ENCODE measurements at places on chromosomes 5 and 9.

DNA sequence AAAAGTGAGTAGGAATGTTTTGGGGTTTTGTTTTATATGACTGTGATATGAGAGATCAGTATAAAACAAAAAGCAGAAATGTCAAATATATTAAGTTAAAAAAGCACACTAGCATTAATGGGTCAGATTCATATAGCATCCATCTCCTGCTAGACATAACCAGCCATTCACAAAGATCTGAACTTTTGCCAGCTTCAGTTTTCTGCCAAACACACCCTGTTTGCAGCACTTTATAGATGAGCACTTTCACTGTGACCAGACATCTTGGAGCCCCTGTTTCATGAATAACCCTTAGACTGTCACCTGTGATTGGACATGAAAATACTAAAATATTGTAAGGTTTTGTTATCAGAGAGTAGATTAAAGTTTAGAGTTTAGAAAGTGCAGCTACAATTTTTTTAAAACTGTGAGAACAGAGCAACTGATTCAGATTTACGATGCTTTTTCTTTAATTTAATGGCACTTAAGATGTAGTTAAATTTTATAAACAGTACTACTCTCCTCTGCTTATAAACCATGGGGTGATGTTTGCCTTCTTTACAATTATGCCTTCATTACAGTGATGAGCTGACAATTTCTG, 142.6 kb downstream of the KCTD16 start:
- DNase-seq: no peak

DNA sequence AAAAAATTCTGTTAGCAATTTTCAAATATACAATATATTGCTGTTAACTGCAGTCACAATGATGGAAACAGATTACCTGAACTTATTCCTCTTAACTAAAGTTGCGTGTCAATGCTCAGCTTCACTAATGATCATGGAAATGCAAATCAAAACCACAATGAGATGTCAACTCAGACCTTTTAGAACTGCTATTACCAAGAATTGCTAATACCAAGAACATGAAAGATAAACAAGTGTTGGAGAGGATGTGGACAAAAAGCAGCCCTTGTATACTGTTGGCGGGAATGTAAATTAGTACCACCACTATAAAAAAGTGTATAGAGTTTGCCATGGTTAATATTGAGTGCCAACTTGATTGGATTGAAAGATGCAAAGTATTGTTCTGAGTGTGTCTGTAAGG, 1409.7 kb upstream of the CDH18 start:
- no peak for DNase-seq

DNA sequence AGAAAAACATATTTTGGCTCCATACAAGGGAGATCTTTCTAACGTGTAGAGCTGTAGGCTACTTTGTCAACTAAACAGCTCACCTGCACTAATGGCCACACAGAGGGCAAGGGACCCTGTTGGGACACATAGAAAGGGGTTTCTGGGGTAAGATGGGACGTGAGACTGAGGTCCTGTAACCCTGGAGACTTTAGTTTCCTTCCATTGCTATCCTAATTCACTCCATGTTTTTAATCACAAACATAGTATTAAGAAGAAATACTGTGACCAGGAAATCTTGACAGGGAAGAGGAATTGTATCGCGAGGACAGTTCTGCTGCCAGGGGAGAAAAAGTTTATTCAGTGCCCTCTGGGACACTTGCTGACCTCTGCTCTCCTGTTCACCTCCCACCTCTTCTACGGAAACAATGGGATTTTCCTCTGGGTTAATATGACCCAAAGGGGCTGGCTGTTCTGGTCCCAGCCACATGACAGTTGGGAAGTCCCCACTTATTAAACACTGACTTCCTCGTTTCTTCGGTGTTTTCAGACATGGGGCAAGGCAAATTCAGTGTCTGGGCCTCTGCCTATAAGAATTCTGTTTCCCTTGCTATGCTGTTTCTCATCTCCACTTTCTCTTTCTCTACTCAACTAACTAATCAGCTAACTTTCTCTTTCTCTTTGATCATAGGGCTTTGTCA, 106.9 kb upstream of the SEMA6A start:
- no peak for DNase-seq

GRCh38 chr9:21031091-21031807, at the start of gene HACD4:
TSS of gene HACD4 (minus strand) at chr9:21031640. CDS start at chr9:21031590, 50 bp downstream.
- peak; percentile 24 for DNase-seq

DNA sequence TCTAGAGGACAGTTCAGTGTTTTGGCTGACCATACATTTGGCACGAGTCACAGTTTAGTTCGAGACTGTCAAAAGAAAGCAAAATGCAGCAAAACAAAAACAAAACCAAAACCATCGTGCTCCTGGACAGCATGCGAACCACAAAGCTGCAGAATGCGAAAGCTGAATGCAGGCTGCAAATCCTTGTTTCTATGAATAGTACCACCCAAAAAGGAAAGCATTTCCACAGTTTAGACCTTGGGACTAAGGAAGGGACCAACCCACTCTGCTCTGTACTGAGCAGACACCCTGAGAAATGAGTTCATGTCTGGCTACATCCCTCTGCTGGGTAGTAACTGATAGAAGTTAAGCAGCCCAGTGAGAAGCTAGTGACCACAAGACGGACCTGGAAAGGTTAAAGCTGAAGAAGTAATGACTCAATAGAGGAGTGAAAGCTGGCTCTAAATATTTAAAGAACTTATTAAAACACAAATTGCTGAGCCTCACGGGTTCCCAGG, 3.9 kb downstream of the GCNT4 start:
- DNase-seq: no peak

- DNase-seq: no peak
Observed at GRCh38 chr9:128895556-128895955, 13.6 kb downstream of the LRRC8A start.

- no peak for DNase-seq
Observed at GRCh38 chr5:57887851-57888621, 405.4 kb upstream of the ACTBL2 start.

- no peak for DNase-seq
Observed at GRCh38 chr5:398475-399295, 44.3 kb upstream of the EXOC3 start.

DNA sequence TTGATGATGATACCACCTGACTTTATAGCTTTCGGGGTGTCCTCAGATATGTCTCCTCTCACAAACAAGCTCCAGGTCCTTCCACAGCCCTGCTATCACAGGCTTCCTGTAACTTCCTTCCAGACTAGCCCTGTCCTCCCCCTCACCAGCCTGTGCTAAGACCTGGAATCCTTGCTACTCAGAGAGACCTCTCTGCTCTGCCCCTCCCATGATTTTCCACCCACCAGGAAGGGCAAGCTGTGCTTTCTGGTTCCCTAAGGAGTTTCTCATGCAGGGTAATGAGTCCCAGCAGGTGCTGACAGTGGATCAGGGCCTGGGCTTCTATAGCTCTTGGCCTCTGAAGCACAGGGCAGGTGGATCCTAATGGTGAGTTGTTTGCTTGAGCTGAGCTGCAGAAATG, 86.9 kb downstream of the AOPEP start:
- DNase-seq: no peak

GRCh38 chr5:81345411-81346003, 44.1 kb downstream of the ZCCHC9 start:
- no peak for DNase-seq

DNA sequence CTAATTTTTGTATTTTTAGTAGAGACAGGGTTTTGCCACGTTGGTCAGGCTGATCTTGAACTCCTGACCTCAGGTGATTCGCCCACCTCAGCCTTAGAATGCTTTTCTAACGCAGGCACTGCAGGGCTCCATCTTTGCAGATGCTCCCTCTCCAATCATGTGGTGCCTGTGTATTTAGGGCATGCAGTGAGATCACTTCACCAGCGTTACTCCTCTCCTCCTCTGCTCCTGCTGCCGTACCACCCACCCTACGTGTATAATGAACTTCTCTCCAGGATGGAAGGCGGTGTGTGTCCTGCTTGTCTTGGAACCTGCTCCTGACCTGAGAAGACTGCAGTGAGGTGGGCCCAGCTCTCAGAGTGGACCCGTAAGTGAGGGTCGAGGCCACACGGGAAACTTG, 13.6 kb upstream of the CFAP157 start:
- DNase-seq: no peak

DNA sequence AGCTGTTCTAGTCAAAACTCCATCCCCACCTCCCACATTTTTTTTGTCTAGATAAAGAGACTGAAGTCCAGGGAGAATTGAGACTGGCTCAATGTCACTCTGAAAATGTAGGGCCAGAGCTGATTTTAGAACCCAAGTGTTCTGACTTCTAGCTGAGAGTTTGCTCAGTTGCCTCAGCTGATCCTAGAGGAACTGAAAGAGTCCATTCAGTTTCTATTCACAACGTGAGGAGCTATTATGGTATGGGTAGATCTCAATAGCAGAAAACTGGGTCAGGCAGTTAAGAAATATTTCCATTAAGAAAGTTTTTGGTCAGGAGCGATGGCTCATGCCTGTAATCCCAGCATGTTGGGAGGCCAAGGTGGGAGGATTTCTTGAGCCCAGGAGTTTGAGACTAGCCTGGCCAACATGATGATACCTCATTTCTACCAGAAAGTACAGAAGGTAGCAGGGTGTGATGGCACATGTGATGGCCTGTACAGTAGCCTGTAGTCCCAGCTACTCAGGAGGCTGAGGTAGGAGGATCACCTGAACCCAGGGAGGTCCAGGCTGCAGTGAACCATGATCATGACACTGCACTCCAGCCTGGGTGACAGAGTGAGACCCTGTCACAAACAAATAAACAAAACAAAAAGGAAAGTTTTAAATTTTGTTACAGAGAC, 61.7 kb downstream of the GLRA1 start:
- DNase-seq: no peak

- peak; percentile 3 for DNase-seq
Observed at GRCh38 chr5:35129921-35130485, 82.3 kb upstream of the AGXT2 start.

- no peak for DNase-seq
Observed at GRCh38 chr5:66639037-66639436, 42.8 kb downstream of the MAST4 start.

GRCh38 chr9:133493845-133494540, 15.1 kb upstream of the SLC2A6 start:
- no peak for DNase-seq

GRCh38 chr9:123073991-123074422, 40.5 kb downstream of the GPR21 start:
- DNase-seq: no peak

- no peak for DNase-seq
Observed at GRCh38 chr5:136027311-136027710, 1.5 kb upstream of the TGFBI start.

GRCh38 chr5:135977375-135977928, 22.7 kb upstream of the LECT2 start:
- no peak for DNase-seq

DNA sequence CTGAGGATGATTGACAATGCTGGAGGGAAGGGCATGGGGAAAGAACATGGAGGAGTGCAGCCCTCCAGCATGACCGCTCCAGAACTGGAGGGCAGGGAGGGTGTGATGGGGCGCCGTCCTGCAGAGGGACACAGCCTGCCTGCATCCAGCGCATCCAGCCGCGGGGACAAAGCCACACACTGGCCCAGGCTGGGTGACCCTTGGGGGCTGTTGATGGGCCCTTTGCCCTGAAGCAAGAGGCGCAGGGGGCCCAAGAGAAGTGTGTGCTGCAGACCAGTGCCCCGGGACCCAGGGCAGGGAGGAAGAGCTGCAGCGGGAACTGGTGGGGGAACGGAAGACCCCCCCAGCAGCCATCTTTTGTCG, 169.8 kb upstream of the PPP1R26 start:
- no peak for DNase-seq

GRCh38 chr5:80569961-80570786, at the start of gene ANKRD34B:
TSS of gene ANKRD34B (minus strand) at chr5:80570280. CDS start at chr5:80560019, 10,261 bp downstream.
- no peak for DNase-seq

Data from activated naive CD8-positive, alpha-beta T cell treated with anti-CD3 and anti-CD28 coated beads, Interleukin-2, amount 50 U/mL, for 16 hours (primary cell).